ENCODE measurements at places on chromosomes 6 and 20.

DNA sequence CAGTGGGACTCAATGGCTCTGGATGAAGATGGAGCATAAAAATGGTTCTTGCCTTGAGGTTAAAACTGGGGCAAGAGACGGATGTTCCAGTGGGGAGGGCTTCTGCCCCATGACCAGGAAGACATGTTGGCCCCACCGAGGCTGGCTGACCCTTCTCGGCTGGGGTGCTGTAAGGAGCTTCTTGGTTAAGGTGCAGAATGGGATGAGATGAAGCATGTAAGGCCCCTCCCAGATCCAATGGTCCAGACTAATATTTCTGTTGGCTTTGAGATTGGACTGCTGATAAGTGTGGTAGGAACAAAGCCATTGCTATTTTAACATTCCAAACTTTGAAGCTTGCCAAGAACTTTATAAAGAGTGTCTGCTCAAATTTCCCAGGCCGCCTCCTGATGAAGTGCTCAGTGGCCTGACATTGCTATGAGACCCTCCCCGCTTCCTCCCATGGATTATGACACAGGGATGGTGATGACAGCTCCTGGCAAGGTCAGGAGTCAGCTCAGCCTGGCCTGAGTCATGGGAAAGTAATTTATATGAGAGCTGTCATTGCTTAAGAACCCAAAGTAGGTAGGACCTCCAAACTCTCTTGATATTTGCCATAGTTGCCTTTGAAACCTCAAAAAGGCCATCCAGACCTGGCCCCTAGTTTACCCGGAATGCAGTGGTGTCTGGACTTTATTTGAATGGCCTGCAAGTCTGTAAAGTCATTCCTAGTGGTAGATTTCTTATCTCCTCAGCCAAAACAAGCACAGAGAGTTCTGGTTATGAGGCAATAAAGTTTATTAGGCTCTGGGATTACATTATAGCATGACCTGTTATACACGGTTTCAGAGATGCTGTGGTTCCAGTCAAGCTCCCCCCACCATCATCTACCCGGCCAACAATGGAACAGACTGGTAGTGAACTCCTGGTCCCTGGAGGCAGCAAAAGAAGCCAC lies 55.2 kb downstream of the TGM2 start:
- no peak for DNase-seq

- no peak for DNase-seq
Measured at GRCh38 chr6:37620519-37620918, 77.2 kb downstream of the MDGA1 start.

DNA sequence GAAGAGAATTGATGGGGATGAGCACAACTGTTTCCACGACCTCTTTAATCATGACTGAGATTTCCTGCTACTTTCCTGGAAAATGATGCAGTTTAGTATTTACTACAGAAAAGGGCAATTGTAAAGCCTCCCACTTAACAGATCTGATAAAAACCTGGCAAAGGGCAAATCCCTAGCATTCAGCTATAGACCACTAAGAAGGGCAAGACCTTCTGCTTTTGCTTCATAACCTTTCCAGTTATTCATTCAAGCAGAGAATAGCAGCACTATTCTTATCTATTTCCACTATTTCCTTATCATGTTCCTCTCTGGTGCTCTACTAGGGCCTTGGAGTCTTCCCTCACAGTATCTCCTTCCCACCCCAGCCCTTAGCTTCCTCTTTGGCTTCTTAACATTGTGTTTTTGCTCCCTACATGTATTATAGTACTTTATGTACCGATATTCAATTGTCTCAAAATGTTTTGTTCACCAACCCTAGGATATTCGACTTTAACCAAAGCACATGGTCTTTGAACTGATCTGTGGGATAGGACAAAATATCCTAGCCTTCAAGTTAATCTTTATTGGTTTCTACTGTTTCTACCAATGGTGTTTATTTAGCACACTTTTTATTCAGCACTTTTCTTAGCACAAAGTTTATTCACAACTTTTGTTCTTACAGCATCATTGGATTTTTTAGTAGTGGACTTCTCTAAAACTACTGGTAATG lies 32.7 kb upstream of the MANEA start:
- DNase-seq: no peak

- no peak for DNase-seq
Measured at GRCh38 chr6:111667931-111668330, 62.3 kb upstream of the TRAF3IP2 start.

GRCh38 chr6:162726947-162727321 lies 632 bp downstream of the PRKN start:
- no peak for DNase-seq

- DNase-seq: no peak
Measured at GRCh38 chr20:47031004-47031403, 136.4 kb downstream of the EYA2 start.

- no peak for DNase-seq
Measured at GRCh38 chr6:14620522-14620921, 502.9 kb downstream of the CD83 start.

- DNase-seq: no peak
Measured at GRCh38 chr20:24309596-24309995, 159.8 kb upstream of the SYNDIG1 start.

- no peak for DNase-seq
Measured at GRCh38 chr6:141641951-141642350, 490.8 kb upstream of the GJE1 start.

Measured in NCI-H446 treated with DMSO at 0.1 percent for 48 hours (cell line).